AG04450 (cell line): ENCODE measurements at places on chromosomes 1 and 21.

- no peak for DNase-seq
Measured at GRCh38 chr1:221165839-221166500, 286.7 kb downstream of the HLX start.

- no peak for DNase-seq
Measured at GRCh38 chr1:100353988-100354387, 1.7 kb downstream of the CDC14A start.

GRCh38 chr1:161887730-161888287 is 121.7 kb downstream of the ATF6 start:
- DNase-seq: no peak

GRCh38 chr1:192776998-192777397 is 31.8 kb upstream of the RGS2 start:
- no peak for DNase-seq

- no peak for DNase-seq
Measured at GRCh38 chr1:47367651-47368050, 34.1 kb downstream of the CMPK1 start.

GRCh38 chr1:24316645-24317044 is 2.5 kb upstream of the GRHL3 start:
- no peak for DNase-seq

GRCh38 chr1:9809100-9809510 is 14.7 kb downstream of the CLSTN1 start:
- no peak for DNase-seq

DNA sequence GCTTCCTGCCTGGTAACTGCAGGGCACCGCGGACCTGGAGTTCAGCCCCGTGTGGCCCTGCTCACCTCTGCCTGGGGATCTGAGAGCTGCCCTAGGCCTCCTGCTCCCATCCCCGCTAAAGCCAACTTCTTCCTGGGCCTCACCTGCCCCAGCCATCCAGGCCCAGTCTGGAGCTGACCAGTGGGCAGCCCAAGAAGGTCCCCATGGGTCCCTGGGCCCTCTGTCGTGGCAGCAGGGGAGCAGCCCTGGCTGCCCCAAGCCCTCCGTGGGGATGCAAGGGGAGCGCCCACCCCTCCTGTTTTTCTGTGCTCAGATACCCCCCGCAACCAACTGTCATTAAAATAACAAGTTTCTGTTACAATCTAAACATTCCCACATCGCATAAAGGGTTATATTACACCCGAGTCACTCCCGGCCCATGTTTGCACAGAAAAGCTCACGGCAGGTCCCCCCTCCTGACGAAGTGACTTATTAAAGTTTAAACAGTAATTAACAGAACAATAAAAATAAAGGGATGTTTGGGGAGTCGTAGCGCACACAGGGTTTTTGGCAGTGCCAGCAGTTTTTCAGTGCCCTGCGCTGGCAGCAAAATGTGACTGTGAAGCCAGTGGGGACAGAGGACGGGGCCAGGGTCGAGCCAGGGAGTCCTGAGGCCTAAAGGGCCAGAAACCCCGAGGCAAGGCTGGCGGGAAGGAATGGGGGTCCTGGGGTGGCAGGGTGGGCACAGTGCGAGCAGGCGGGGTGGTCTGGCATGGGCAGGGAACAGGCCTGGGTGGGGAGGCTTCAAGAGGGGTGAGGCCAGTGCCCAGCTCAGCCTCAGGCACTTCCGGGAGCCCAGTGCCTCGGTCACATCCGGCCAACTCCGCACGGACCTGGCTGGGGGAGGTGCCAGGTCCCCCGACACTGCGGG is 121.5 kb downstream of the CASZ1 start:
- DNase-seq: no peak

DNA sequence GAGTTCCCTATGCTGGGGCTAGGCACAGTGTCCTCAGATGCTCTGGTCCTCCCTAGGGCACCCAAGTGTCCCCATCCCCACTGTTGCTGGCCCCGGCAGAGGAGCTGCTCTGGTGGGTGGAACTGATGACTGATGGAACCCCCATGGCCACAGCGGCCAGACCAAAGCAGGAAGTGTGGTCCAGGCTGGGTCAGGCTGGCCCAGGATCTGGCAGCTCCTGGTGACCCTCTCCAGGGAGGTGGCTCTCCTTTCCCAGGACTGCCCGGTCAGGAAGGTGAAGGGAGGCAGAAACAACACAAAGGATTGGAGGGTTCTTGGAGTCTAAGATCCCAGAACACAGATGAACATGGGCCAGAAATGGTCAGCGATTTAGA is 1.1 kb downstream of the NKAIN1 start:
- no peak for DNase-seq

DNA sequence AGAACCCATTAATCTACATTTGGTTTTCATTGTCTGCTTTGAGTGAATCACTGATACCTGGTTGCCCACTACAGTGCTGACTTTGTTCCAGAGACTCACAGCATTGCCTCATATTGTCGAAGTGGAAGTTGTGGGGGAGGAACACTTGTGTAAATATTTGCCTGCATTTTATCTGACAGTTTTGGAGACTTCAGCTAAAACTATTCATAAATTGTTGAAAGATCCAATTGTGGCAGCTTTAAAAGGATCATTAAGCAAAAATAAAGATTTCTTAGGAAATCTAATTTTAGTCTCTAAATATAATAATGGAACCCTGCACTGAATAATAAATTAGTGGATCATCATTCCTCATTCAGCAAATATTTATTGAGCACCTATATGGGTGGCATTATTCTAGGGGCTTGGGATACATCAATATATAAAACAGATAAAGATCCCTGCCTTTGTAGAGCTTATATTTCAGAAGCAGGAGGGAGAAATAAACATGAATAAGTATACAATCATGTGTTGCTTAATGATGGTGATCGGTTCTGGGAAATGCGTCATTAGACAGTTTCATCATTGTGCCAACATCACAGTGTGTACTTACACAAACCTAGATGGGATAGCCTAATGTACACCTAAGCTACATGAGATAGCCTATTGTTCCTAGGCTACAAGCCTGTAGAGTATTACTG is 73.5 kb downstream of the OSBPL9 start:
- DNase-seq: peak; percentile 53

- DNase-seq: no peak
Measured at GRCh38 chr1:75579046-75579445, 31.9 kb downstream of the SLC44A5 start.

- DNase-seq: no peak
Measured at GRCh38 chr21:45177039-45177438, 102.7 kb downstream of the ADARB1 start.

DNA sequence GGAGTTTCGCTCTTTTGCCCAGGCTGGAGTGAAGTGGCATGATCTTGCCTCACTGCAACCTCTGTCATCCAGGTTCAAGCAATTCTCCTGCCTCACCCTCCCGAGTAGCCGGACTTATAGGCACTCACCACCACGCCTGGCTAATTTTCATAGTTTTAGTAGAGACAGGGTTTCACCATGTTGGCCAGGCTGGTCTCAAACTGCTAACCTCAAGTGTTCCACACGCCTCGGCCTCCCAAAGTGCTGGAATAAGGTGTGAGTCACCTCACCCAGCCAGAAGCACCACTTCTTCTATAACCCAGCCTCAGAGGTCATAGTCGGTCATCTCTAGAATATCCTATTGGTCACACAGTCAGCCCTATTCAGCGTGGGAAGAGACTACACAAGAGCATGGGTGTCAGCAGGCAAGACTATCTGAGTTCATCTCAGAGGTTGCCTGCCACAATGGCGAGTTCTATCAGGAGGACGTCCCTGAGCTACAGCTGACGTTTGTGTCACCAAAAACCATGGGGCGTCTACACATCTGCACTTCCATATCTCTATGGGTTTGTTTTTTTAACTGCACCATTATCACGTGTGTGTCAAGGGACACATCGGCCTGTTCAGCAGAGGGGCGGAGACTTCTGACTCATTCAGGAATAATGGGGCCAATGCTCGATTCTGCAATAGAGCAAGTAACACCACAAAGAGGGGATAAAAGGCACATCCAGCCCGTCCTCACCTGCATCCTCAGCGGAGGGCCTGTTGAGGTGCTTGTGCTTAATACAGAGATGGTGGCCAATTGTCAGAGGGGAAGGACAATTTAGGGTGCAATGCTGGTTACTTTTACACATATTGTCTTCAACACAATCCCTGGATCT is 256.3 kb upstream of the IRF2BP2 start:
- peak; percentile 47 for DNase-seq

GRCh38 chr1:242019018-242019417 is 20.1 kb upstream of the MAP1LC3C start:
- no peak for DNase-seq

GRCh38 chr1:82485591-82486369 is 685.0 kb downstream of the ADGRL2 start:
- no peak for DNase-seq

- DNase-seq: no peak
Measured at GRCh38 chr1:116099379-116099778, 11.8 kb upstream of the MAB21L3 start.
